ENCODE measurements at places on chromosomes 4 and X.

GRCh38 chr4:1048773-1049590 lies 37.6 kb downstream of the FGFRL1 start:
- no peak for DNase-seq

DNA sequence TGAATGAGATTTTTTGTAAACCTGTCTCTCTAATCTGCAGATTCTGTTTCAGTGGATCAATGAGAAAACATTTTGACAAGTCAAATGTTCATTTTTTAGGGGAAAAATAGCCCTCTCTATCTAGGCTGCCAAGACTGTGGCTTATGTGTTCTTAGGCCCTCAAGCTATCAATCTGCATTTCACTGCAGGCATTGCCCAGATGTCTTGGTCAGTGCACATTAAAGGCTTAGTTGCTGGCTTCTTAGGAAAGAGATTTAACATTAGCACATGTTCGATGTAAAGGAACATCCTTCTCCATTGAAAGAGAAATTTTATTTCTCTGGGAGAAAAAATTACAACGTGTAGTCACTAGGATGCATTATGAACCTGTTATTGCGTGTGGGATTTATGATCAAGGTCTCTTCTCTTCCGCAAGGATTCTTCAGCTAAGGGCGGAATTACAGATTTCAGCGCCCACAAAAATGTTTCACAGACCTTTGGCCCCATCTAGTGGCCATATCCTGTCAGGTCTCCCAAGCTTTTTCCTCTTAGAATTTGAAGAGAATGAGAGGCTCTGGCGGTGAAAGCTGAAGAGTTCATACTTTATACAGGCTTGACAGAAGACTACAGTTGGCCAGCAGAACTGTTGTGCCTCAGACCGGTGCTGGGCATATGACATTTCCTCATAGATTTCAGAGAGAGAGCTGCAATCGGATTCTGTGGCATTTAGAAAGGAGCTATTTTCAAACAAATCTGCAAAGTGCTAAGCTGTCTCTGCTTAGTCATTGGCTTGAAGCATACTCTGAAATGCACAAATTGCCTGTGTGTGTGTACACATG lies 144.6 kb upstream of the NOCT start:
- peak; percentile 65 for DNase-seq

GRCh38 chrX:134324359-134324758 lies 87.4 kb downstream of the CCDC160 start:
- DNase-seq = no peak

- DNase-seq = no peak
These were observed 262.1 kb downstream of the NKX6-1 start for GRCh38 chr4:84237008-84237407.

- DNase-seq = no peak
These were observed 238.3 kb downstream of the DCLK2 start for GRCh38 chr4:150316332-150317205.

DNA sequence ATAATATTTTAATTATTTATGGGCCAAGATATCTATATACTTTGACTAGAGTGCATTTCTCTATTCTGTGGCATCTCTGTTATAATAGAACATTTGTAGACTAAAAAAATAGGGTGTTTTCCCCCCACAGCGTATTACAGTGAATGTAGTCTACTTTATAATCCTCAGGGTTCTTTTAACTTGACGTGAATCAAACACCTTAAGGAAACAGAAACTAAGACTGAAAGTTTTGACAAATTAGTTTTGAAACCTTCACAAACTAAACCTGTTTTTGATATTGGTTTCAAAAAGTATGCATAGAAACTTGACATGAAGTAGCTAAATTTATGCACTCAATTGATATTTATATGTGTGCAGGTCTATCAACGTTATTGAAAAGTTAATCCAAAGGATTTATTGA lies 1963.1 kb upstream of the TENM3 start:
- DNase-seq = no peak

- DNase-seq = no peak
These were observed at the start of gene GPRASP2 for GRCh38 chrX:102712216-102712966. Gene GPRASP2, plus strand, starts transcription at chrX:102712448. Its CDS starts 2,422 bp downstream, at chrX:102714870.

DNA sequence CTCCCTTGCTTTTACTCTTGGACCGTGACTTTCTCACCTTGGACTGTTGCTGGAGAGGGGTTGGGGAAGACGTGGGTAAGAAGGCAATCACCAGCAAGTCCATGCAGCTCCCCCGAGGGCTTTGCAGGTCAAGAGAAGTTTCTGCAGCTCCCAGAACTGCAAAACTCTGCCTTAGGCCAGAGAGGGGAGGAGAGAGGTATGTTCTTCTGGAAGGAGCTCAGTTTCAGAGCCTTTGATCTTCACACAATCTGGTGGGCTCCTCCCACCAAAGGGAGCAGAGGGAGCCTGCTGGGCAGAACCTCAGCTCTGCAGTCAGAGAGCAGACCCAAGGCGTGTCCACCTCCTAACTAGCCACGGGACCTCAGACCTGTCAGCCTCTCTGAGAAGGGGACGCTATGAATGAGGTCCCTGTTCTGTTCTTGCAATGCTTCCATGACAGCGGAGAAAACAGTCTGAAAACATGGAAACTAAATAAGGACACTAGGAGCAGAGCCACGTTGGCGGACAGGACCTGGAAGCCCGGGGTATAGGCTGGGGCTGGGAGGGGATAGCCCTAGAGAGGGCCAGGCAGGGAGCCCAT lies 92.8 kb downstream of the EVC2 start:
- no peak for DNase-seq

- no peak for DNase-seq
These were observed 1191.8 kb downstream of the ARAP2 start for GRCh38 chr4:35052546-35052945.

GRCh38 chr4:36609661-36610060 lies 328.2 kb downstream of the DTHD1 start:
- no peak for DNase-seq

DNA sequence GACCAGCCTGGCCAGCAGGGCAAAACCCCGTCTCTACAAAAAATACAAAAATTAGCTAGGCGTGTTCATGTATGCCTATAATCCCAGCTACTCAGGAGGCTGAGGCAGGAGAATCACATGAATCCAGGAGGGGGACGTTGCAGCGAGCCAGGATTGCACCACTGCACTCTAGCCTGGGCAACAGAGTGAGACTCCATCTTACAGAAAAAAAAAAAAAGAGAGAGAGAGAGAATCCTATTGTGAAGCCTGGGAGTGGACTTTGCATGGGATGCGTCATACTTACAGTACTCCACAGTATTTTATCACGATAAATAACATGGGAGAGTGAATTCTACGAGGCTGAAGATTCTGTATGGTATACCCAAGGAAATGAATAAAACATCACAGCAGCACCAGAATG lies 139.6 kb downstream of the AASDH start:
- no peak for DNase-seq

GRCh38 chr4:42492962-42493361 lies 95.7 kb downstream of the SHISA3 start:
- no peak for DNase-seq

- DNase-seq = no peak
These were observed 27.2 kb downstream of the LRIT3 start for GRCh38 chr4:109875106-109875505.

DNA sequence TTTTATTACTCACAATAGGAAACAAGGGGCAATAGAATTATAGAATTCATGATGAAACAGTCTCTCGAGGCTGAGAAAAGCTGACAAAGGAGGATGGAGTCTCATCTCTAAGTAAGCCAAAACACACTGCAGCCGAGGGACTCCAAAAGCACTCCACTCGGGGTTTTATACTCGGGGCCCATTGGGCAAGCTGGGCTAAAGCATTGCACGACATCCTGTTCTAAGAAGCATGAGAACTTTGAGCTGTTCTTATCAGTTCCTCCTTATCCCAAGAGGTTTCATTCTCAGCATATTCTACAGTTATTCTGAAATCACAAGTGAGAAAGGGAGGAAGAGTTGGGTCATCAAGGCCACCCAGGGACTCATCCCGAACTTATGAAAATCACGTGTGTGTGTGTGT lies 1475.5 kb downstream of the PCDH18 start:
- no peak for DNase-seq

- DNase-seq = no peak
These were observed 271.3 kb downstream of the PPP3CA start for GRCh38 chr4:101076032-101076431.

- DNase-seq = no peak
These were observed 552.9 kb upstream of the PABPC4L start for GRCh38 chr4:134754301-134755019.

- DNase-seq = no peak
These were observed 132.8 kb upstream of the S100G start for GRCh38 chrX:16517039-16517605.

DNA sequence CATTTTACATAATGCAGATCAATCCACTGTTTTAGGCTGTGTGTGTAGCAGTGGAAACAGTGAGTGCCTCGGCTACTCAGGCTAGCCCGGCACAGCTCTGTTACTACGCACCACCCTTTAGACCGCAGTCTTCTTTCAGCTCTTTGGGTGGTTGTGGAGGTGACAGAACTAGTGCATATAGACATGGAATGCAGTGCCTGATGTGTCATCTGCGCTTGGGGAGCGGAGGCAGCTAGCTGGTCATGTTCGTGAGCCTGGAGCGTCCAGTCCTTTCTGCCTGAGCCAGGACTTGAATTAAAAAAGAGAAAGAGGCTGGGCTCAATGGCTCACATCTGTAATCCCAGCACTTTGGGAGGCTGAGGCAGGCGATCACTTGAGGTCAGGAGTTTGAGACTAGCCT lies 4.8 kb downstream of the TBC1D14 start:
- no peak for DNase-seq

GRCh38 chr4:27360790-27361267 lies 500.2 kb downstream of the STIM2 start:
- DNase-seq = no peak

GRCh38 chr4:85496933-85497332 lies 22.0 kb downstream of the ARHGAP24 start:
- DNase-seq = no peak

DNA sequence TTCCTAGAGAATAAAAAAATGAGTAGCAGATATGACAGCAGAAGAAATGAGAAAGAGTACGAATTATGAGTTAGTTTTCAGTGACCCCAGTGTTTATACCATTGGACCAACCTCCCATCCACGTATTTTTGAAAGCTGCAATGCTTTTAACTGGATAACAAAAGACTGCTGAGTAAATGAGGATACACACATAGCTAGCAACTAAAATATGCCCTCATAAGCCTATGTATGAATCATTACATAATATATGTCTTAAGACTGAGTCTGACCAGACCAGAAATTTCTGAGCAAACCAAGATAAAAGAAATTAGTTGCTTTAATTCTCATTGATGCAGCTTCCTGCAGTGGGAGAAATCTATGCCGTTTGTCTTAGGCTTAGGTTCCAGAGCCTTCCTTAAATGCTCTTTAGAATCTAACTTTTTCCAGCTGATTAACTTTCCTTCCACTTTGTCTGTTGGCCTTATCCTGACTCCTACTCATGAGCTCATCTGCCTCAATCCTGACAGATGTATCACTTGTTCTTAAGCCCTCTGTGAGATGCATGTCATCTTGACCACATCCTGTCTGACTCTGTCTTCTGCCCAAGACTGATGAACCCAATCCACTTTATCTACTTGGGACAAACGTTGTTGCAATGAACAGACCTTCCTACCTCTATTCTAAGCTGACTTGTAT lies 301.4 kb upstream of the AADAT start:
- no peak for DNase-seq

DNA sequence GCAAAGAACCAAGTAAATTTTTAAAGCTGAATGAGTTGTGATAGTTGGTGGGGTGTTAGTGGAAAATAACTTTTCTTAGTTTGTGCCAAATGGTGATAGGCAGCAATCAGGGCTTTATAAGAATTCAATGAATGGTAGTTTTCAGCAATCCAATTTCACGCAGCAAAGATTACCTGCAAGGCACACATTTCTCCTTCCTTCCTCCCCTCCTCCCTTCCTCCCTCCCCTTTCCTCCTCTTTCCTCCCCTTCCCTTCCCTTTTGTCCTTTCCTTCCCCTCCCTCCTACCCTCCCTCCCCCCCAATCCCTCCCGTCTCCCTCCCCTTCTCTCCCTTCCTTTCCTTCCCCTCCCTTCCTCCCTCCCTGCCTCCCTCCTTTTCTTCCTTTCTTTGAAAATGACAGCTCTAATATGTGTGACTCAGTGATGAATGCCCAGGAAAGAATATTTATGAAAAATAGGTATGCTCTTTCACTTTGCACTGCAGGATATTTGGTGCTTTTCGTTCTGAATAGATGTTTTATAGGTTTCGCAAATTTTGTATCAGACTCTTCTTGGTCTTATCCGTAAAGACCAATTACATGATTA lies 168.1 kb downstream of the BMPR1B start:
- DNase-seq = no peak

GRCh38 chr4:124486423-124486822 lies 226.1 kb downstream of the ANKRD50 start:
- peak; percentile 1 for DNase-seq

GRCh38 chr4:81963763-81964020 lies 410.1 kb downstream of the HNRNPD start:
- DNase-seq = no peak

DNA sequence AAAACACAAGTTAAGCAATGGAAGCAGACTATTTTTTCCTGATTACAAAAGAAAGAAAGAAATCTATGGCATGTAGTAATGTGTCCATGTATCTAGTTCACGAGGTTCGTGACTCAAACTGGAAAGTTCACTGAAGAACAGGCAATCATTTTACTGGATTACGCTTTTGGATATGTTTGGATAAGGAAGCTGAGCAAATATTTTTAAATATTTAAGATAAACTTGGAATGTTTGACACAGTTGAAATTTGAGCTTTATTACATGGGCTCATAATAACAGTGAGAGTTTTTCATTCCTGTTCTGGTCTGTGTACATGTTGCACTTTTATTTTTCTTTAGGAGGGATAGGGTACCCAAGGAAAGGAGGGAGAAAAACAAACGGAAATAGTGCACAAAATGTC lies 244.2 kb upstream of the GK2 start:
- no peak for DNase-seq

- no peak for DNase-seq
These were observed 44.6 kb upstream of the MAGEC2 start for GRCh38 chrX:142249721-142250120.

GRCh38 chr4:123930996-123931395 lies 534.4 kb downstream of the SPRY1 start:
- DNase-seq = no peak

DNA sequence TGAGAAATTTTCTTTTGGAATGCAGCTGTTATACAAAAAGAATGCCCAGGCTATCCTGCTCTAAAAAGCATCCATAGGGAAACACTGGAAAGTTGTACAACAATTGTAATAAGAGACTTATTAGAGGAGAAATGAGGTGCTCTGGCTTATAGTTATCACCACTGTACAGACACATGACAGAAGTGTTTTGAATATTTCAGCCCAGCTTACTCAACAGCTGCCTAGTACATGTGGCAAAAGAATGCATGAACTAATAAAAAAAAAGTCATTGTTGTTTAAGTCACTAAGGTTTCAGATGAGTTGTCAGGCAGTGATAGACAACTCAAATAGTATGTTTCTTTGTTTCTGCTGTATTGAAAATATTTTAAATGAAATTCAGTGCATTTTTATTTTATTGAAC lies 307.7 kb downstream of the GPM6A start:
- no peak for DNase-seq

Measured in HCT116 (cell line).